ENCODE measurements at places on chromosomes 11 and 22.

DNA sequence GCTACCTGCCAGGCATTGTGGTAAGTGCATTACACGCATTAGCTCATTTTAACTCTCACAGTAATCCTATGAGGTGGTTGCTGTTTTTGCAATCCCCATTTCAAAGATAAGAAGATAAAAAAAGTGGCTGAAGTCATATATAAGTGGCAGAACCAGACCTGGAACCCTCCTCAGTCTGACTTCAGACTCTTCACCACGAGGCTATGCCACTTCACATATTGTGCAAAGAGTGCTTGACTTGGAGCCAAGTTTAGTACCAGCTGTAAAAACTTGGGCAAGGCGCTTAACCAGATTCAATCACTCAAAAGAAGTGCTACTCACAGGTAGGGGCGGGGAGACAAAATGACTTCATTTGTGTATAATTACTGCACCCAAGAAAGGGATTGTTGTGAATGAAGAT is 15.3 kb downstream of the BPIFC start:
- DNase-seq = no peak

- no peak for DNase-seq
Measured at GRCh38 chr11:110077831-110078325, 15.3 kb upstream of the ZC3H12C start.

DNA sequence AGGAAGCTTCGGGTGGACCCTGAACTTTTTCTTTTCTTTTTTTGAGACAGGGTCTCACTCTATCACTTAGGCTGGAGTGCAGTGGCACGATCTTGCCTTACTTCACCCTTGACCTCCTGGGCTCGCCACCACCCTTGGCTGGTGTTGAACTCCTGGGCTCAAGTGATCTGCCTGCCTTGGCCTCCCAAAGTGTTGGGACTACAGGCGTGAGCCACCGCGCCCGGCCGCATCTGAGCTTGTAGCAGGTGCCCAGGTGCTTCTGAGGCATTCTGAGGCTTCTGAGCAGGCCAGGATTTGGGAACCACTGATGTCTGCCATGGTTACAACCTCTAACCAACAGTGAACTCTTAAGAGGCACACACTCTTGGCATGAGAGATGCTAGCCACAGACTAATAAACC is 5.1 kb downstream of the USP35 start:
- no peak for DNase-seq

DNA sequence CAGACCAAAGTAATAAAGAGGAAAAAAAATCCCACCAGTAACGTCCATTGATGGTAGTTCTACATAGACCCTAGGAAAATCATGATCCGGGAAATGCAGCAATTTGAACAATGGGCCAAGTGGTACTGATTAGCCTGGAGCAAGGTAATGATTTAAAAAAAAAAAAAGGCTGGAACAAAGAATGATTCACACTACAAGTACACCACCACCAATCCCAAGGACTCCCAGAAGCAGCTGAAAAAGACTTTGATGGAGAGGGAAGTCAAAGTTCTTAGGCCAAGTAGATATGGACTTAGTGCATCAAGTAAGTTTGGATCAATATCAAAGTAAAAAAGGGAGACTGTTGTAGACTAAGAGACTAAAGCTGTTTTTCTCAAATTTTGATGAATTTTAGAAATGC is 11.8 kb downstream of the KCTD14 start:
- no peak for DNase-seq

GRCh38 chr11:126917531-126918204 is 82.9 kb downstream of the KIRREL3 start:
- no peak for DNase-seq

DNA sequence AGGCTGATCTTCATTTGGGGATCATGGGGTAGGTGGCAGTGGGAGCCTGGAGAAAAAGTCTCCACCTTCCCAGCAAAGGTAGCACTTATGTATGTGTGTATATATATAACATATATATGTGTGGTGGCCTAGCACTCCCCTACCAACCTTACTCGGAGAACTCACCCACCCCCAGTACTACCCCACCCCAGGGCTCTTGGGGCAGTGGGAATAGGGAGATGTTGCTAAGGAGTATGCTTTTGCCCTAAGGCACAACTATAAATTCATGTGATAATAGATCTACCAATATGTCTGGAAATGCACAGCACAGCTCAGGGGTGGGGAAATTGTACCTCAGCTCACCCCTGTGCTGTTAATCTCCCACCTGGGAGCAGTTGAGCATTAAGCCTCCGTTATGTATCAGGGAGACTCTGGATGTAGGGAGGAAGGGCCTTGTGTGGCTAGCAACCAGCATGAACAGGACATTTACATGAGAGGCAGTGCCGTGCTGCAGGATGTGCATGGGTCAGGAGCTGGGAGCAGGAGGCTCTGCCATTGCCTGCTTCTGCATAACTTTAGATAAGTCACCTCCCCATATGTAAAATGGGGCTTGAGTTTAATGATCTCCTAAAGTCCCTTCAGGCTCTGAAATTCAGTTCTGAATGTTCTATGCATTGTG is 57.3 kb downstream of the C11orf91 start:
- DNase-seq = no peak

DNA sequence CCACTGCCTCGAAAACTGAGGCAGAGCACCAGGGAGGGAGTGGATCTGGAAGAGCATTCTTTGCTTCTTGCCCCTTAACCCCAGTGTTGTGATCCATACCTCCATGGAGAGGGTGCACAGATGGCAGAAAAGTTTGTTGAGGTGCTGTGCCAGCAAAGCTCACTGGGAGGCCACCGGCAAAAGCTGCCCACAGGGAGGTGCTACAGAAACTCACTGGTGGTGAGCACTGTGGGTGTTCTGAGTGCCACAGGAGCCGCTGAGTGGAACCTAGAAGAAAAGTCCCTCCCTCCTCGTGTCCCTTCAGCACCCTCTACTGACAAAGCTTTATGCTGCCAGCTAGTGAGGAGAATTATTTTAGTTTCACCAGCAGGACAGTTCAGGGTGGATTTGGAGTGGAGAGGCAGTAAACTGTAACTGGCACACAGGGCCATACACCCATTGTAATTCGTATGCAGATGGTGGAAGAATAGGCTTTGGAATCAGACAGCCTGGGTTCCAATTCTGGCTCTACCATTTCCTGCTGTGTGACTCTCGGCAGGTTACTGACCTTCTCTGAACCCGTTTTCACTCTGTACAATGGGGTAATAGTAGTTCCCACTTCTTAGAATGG is 84.6 kb downstream of the SWAP70 start:
- DNase-seq = peak; percentile 60

DNA sequence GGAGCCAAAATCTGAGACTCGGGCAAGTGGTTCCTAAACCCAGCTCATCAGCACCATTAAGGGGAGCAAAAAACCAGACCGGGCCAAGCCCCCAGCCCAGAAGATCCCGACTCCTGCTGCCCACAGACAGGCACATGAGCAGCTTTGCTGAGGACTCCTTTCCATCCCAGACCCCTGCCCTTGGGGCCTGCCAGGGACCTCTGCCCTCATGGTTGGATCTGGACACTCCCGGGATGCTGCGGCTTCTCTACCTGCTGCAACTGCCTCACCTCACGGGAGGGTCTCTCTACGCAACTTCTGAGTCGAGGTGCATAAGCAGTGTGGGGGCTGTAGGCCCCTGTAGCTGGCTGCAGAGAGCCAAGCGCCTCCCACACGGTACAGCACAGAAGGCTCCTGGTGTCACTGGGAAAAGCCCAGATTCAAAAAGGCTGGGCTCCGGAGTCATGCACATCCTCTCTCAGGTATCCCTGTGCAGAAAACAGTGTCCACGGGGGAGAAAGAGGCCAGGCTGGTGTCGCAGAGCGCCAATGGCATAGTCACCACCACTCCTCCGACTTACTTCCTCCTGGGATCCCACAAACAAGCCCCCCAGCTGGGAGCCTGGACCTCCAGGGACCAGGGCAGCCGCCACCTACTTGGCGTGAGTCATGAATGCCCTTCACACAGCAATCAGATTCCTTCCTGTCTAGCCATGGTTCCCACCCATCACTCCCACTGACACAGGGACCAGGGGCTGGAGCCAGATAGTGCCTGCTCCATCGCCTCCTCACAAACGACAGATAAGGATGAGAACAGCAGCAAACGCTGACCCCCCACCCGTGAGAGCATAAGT is 122.1 kb downstream of the BCR start:
- no peak for DNase-seq

DNA sequence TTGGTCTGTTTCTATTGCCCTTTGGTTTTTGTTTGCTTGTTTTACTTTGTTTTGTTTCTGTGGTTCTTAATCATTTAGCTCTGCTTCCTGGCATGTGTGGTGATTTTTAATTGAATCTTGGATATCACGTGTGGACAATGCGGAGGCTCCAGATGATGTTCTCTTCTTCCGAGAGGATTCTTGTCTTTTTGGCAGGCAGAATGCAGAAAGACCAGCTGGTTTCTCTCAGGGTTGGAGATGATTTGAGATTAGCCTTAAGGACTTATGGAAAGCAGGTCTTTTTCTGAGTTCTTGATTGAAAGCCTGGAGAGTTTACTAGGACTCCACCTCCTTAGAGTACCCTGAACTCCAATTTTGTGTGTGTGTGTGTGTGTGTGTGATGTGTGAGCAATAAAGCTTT is 21.0 kb upstream of the ANO1 start:
- no peak for DNase-seq

GRCh38 chr22:32839831-32840584 is 38.5 kb downstream of the TIMP3 start:
- DNase-seq = no peak

GRCh38 chr11:103849366-103849765 is 187.1 kb upstream of the DDI1 start:
- no peak for DNase-seq

GRCh38 chr11:87137711-87138110 is 100.0 kb downstream of the TMEM135 start:
- no peak for DNase-seq

DNA sequence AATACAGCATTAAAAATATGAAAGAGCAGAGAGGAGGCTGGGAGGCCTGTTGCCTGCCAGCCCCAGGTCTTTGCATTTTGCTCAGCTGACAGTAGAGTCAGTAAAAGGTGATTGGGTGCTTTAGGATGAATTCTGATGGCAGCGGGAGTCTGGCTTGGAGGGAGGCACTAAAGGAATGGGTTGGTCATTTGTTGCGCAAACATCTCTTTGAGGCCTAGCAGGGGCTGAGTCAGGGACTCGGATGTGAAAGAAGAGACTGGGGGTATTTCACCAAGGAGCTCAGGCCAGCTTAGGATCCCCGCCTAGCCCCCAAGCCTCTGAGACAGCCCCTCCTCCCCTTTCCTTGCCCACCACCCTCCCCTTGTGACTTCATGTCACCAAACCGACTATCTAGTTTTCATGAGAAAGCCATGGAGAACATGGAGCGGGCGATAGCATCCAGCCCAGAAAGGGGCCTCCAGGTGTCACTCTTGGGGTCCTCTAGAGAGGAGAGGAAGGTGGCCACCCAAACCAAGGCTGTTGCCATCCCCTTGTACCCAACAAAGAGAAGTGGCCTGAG is 9.7 kb downstream of the DGKZ start:
- DNase-seq = no peak

GRCh38 chr11:74638869-74639268 is 46.5 kb downstream of the POLD3 start:
- DNase-seq = no peak

DNA sequence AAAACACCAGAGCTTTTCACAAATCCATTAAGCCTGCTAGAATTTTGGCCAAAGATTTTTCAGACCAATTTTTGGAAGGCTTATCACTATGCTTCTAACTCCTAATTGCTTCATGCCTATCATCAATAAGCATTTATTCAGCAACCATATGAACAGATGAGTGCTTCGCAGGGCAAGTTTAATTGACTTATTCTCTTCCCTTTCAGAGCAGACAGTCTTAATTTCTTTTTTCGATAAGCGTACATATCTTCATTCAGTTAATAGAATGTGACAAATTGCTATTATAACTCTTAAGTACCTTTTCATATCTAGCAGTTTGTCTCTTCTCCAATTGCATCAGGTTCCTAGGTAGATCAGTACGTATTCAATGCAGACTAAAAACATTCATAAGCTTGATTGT is 298.4 kb upstream of the ANO5 start:
- no peak for DNase-seq

DNA sequence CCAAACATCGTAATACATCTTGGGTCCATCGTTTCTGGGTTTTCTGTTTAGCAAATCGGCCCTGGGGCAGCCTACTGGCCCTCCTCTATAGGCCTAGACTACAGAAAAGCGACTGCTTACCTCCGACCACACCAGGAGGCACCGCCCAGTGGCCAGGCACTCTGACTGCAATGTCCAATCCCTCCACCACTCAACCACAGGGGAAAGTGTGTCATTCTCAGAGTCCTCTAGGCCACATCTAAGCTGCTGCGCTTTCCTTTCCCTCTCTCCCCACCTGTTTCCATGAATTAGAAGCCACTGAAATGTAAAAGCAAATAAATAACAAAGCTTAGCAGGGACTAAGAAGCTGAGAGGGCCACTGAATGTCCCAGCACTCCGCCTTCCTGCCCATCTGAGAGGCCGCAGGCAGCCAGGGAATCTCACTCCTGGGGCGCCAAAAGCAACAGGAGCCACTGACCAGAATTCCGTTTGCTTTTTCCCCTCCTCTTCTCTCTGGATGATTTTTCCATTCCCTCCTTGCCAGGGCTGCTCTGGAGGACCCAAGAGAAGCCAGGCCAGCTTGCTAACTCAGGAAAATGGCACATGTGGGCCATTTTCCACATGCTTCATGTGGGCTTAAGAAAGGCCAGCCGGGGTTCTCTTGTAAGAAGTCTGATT is 50.1 kb upstream of the FLI1 start:
- DNase-seq = no peak

- no peak for DNase-seq
Measured at GRCh38 chr11:4903484-4903883, at the start of gene OR51A7. TSS of gene OR51A7 (plus strand) at chr11:4903783. CDS start at chr11:4907370, 3,587 bp downstream.

- DNase-seq = no peak
Measured at GRCh38 chr11:46252373-46252914, 25.0 kb upstream of the CREB3L1 start.

GRCh38 chr22:25621986-25622385 is 57.5 kb downstream of the GRK3 start:
- DNase-seq = no peak

DNA sequence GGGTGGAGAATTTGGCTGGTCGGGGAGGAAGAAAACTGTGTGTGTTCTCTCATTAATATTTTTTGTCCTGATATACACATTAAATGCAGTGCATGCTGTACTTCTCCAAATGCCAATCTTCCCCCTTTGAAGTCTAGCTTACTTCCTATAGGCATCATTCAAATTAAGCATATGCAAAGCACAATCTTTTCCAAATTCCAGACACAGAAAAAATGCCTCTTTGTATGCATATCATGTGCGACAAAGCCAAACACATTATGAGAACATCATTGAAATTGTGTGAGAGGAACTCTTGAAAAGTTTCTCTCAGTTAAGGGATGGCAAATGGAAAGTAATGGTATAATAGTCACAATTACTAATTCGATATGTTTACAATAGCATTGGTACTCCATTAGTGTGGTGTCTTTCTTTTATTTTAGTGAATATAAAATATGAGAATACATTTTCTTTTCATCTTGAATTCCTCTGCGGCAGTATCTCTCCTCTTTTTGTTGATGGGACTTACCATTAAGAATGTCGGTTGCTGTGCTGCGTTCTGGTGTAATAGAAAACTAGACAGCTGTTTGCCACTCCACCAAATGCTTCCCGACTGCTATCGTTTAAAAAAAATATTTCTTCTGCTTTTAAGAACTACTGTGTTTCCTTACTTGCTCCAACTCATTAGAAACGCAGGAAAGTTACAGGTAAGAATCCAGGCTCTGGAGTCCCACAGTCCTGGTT is 19.3 kb upstream of the NRIP3 start:
- DNase-seq = no peak

Measured in CD4-positive, alpha-beta T cell treated with Interleukin-15 for 4 hours (primary cell).